Stimulated activated CD8-positive, alpha-beta memory T cell treated with anti-CD3 and anti-CD28 coated beads, Interleukin-4, amount 100 ng/mL, for 1 hour (primary cell): ENCODE measurements at places on chromosomes 5 and 9.

GRCh38 chr9:97966493-97966892 is 16.6 kb upstream of the ANP32B start:
- no peak for DNase-seq

DNA sequence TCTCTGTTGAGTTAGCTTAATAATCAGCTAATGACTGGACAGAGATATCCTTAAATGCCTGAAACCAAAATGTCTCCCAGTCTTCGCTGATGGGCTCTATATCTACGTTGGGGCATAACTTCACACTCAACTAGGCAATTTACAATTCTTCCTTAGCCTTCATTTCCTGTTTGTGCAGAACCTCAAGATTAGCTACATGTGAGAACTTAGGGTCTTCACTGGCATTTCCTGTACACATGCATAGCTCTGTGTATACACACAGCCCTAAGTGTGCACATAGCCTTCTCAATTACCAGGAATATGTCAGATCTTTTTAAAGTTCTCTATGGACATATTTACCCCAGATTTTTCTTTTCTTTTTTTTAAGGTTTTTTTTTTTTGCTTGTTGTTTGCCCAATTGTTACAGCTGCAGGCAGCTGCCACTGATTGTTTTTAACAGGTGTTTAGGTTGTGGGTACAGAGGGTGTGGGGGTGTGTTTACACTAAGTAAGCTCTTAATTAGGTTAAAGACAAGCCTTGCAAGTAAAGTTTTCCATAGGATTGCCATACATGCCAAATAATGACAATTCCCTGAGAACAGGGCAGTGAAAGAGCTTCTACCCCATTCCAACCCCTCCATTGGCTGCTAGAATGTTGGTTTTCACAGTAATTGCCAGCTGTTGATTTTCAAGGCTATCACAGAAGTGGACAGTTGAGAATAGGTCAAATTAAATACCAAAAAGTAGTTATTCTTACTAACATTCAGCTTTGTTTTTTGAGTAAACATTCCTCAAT is 441.0 kb downstream of the TLE4 start:
- no peak for DNase-seq

GRCh38 chr9:38229104-38229500 is 160.1 kb upstream of the SHB start:
- no peak for DNase-seq

DNA sequence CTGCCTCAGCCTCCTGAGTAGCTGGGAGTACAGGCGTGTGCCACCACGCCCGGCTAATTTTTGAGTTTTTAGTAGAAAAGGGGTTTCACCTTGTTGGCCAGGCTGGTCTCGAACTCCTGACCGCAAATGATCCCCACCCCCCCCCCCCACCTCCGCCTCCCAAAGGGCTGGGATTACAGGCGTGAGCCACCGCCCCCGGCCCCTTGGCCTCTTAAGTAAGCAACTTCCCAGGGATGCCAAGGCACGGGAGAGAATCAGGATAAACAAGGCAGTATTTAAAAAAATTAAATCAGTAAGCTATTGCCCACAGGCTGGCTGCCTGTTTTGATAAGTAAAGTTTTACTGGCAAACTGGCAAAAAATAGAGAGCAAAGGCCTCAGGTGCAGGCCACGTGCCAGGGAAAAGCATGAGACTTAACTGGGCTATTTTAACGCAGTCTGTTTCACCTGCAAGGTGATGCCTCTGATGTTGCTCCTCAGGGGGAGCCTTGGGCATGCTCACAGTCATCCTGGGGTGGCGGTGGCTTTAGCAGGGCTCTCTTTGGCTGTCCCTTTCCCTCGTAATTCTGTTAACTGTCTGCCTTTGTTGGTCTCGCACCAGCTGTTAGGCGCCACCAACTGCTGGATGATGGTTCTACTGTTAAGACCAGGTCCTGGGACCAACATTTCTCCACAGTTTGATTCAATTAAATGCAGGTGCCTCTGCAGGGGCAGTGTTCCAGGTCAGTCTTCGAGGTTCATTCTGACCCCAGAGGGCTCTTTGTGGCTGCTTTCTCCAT is 19.4 kb upstream of the RNF130 start:
- no peak for DNase-seq

- DNase-seq = no peak
Observed at GRCh38 chr5:159850160-159850559, 66.1 kb upstream of the ADRA1B start.

- no peak for DNase-seq
Observed at GRCh38 chr9:136616948-136617695, 45.6 kb upstream of the EGFL7 start.

DNA sequence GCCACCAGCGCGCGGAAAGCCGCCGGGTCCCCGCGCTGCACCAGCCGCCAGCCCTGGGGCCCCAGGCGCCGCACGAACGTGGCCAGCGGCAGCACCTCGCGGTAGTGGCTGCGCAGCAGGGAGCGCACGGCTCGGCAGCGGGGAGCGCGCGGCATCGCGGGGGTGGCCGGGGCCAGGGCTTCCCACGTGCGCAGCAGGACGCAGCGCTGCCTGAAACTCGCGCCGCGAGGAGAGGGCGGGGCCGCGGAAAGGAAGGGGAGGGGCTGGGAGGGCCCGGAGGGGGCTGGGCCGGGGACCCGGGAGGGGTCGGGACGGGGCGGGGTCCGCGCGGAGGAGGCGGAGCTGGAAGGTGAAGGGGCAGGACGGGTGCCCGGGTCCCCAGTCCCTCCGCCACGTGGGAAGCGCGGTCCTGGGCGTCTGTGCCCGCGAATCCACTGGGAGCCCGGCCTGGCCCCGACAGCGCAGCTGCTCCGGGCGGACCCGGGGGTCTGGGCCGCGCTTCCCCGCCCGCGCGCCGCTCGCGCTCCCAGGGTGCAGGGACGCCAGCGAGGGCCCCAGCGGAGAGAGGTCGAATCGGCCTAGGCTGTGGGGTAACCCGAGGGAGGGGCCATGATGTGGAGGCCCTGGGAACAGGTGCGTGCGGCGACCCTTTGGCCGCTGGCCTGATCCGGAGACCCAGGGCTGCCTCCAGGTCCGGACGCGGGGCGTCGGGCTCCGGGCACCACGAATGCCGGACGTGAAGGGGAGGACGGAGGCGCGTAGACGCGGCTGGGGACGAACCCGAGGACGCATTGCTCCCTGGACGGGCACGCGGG is at the start of gene TERT:
TERT (minus strand) TSS at position 234 of the 815 bp plus-strand sequence; CDS start at position 155, 79 bp downstream.
- DNase-seq = no peak

DNA sequence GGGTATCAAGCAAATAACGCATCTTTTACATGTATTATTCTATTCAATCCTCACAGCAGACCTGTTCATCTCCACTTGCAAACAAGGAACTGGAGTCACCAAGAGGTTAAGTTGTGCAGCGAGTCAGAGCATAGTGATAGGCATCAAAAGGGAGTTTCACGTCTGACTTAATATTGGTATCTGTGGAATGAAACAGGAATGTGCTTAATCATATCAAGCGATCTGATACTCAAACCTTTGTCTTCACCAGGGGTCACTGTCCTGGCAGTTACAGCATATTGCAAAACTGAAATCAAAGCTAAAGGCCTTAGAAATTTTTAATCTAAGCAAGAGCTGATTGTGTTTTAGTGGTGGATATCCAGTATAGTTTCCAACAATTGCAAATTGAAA is 271.6 kb downstream of the PLK2 start:
- DNase-seq = no peak
